ENCODE measurements at places on chromosomes 3 and 15.

GRCh38 chr3:139695426-139696313, 17.9 kb upstream of the NMNAT3 start:
- no peak for DNase-seq

- DNase-seq: no peak
Observed at GRCh38 chr3:9598783-9599387, 45.3 kb upstream of the LHFPL4 start.

DNA sequence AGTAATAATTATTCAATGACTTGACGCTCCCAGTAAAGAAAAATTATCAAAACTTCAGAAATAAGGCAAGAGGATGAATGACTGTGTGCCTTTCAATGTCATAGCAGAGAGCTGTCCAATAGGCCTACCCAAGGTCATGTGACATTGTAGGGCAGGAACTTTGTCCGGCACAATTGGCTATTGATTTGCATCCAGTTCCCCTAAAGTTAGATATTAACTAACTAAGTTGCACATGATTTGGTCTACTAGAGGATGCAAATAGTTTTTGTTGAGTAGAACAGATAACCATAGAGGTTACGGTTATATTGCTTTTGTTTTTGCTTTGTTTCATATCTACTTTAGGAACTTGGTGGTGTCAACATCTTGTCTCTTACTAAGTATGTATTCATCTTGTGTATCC, 127.9 kb upstream of the PFN2 start:
- no peak for DNase-seq

GRCh38 chr3:177565981-177566380, 368.7 kb upstream of the TBL1XR1 start:
- DNase-seq: no peak

DNA sequence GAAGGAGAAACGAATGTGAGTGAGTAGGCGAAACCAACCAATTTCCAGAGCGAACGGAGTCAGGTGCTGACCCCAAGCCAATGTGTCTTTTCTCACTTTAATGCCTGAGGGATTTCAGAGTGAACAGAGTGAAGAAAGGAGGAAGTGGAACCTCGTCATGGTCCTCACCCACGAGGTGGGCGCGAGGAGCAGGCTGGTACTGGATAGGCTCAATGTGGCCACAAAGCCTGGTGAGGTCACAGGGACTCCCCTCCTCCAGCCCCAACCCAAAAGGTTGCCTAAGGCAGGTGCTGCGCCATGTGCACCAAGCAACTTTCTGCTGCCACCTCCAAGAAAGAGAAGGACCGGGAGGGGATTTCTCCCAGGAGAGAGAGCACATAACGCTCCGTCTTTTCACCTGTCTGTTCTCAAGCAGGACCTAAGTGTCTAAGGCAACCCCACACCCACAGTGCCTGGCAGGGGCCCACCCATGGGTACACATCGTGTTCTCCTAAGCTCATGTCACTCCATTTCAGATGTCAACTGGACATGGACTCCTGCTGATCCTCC, 3.8 kb downstream of the NRROS start:
- no peak for DNase-seq

GRCh38 chr3:72041511-72041910, 256.6 kb upstream of the PROK2 start:
- DNase-seq: no peak

DNA sequence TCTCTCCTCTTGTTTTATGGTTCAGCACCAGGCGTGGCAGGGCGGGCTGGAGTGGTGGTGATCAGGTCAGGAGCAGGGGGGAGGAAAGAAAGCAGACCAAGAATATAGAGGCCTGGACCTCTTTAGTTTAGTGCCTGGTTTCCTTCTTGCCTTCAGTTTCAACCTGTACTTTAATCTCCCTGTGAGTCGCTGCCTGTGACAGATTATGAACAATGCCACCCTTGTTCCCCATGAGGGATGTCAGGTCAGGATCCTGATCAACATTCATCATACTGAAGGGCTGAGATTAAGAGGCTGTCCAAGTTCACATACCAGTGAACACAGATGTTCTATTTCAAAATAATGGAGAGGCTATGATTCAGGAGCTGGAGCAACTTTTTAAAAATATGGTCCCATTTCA, 11.4 kb downstream of the ENTPD3 start:
- DNase-seq: no peak

- DNase-seq: no peak
Observed at GRCh38 chr3:7789324-7789723, 712.3 kb upstream of the LMCD1 start.

- DNase-seq: no peak
Observed at GRCh38 chr15:100650685-100651084, 48.3 kb downstream of the ASB7 start.
